Nephron progenitor cell (in vitro differentiated cells): ENCODE measurements at places on chromosomes 2 and 18.
A peak's percentile ranks its signal among the peaks of the same experiment; 100 is the strongest.

DNA sequence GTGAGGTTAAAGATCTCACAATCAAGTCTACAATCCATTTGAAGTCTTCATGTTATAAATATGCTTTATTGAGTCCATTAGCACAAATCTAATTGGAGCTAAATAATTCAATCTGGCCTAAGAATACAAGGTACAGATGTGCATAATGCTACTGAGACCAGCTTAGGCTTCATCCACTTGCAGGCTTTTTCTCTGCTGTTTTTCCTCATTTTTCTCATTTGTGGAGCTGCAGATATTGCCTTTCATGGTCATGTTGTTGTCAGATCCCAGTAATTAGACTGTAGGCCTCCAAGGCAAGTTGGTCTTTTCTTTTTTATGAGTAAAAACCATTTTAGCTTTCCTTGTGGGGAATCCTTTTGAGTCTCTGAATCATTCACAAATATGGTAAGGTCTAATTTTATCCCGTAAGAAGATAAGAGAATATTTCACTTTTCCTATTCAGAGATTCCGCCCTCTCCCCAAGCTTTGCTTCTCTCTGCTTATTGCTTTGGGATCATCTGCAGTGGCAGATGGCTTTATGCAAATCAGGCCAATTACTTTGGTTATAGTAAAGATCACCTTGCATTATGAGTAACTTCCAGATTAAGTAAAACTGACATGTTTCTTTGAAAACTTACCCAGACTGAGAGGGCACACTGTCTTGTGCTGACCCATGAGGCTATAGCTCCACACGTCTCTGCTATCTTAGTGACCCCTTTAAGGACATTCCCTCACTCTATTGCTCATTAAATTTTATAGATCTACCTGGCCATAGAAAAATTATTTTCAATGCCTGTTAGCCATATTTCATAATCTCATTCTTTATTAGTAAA, 80.9 kb downstream of the MGAT5 start:
- no peak for DNase-seq

DNA sequence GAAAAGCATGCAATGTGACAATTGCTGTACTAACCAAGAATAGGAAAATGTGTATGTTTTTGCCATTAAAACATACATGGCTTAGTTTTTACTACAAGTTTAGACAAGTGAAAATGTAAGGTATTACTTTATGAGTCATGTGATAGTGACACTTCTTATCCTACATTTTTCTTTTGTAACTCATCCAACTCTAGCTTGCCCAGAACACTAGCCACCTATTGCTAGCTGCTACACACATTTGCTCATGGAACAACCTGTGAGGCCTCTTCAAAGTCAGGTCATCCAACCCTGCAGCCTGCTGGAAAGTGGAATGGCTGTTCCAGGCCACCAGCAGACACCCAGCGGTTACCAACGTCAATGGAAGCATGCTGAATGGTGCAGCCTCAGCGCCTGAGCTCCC, 1043.9 kb downstream of the TMEM182 start:
- no peak for DNase-seq

- DNase-seq = no peak
Measured at GRCh38 chr18:31636387-31636786, 44.7 kb downstream of the TTR start.

- DNase-seq = no peak
Measured at GRCh38 chr18:74679006-74679678, 81.5 kb downstream of the ZNF407 start.

DNA sequence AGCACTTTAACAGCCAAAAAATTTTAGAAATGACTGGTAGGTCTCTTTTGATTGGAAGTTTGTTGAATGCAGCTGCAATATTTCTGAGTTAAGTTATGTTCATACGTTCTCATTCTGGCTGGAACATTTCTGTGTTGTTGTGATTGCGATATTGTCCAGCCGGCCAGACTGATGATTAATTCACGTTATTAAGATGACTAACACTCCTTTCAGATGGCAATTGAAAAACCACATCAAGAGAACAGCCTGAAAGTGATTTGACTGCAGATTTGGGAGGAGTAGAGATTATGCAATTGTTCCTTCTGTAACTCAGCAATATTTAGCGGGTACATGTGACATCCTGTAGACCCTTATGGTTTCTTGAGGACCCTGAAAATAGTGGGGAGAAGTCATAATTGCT, 133.7 kb downstream of the FBXO15 start:
- no peak for DNase-seq

GRCh38 chr2:203126996-203127395, 111.8 kb upstream of the CYP20A1 start:
- no peak for DNase-seq

DNA sequence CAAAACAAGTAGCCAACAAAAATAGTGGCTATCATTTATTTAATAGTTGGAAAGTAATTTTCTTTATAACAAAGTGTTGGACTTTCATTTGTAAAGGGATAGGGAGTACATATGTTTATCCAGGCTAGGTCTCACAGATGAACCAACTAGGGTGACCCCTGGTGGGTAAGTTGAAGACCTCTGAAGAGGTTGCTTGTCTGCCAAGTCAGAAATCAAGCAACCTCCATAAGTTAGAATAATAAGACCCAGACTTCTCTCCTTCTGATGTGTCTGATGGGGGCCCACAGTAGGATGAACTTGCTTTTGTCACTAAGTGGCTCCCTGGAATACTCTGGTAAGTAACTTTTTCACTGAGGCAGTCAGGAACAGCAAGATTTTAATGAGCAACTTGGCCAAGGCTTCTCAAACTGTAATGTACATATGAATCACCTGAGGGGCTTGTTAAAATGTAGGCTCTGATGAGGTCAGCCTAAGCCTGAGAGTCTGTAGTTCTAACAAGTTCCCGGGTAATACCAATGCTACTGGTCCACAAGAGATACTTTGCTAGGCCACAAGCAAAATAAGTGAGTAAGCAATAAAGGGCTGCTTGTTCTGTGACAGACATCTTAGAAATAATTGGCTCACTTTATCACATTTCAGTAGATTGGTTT, 319.6 kb downstream of the PIK3C3 start:
- DNase-seq = no peak

GRCh38 chr2:26704441-26704977, 12.0 kb downstream of the KCNK3 start:
- no peak for DNase-seq

DNA sequence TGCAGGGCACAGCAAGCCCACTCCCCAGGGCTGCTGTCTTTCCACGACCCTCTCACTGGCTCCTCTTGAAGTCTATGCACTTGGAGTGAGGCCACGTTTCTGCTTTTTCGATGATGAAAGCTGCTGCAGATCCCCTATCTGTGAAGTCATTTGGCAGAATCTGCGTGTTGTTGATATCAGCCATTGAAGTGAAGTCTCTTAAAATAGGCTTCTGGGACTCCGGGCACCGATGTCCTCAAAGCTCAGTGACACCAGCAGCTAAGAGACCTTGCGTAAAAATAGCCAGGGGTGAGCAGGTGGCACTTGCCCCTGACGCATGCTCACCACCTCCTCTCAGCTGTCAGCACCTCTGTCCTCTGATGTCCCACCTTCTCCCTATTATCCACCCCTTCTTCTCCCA, 89.4 kb upstream of the FHL2 start:
- DNase-seq = no peak

GRCh38 chr2:127415593-127416505, 2.4 kb upstream of the PROC start:
- peak; percentile 86 for DNase-seq

DNA sequence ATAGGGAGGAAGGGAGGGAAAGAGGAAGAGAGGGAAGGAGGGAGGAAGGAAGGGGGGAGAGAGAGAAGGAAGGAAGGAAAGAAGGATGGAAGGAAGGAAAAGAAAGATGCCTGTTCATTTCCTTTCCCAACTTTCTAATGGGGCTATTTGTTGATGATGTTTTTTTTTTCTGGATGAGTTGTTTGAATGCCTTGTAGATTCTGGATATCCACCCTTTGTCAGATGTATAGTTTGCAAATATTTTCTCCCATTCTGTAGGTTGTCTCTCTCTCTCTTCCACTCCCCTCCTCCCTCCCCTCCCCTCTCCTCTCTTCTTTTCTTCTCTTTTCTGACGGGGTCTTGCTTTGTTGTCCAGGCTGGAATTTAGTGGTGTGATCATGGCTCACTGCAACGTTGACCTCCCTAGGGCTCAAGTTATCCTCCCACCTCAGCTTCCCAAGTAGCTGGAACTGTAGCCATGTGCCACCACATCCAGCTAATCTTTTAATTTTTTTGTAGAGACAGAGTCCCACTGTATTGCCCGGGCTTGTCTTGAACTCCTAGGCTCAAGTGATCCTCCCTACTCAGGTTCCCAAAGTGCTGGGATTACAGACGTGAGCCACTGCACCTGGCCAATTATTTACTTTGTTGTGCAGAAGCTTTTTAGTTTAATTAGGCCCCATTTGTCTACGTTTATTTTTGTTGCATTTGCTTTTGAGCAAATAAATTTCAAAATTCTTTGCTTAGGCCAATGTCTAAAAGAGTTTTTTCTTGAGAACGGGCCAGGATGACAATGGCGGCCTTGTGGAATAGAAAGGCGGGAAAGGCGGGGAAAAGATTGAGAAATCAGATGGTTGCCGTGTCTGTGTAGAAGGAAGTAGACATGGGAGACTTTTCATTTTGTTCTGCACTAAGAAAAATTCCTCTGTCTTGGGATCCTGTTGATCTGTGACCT, 57.3 kb upstream of the FAM117B start:
- no peak for DNase-seq

DNA sequence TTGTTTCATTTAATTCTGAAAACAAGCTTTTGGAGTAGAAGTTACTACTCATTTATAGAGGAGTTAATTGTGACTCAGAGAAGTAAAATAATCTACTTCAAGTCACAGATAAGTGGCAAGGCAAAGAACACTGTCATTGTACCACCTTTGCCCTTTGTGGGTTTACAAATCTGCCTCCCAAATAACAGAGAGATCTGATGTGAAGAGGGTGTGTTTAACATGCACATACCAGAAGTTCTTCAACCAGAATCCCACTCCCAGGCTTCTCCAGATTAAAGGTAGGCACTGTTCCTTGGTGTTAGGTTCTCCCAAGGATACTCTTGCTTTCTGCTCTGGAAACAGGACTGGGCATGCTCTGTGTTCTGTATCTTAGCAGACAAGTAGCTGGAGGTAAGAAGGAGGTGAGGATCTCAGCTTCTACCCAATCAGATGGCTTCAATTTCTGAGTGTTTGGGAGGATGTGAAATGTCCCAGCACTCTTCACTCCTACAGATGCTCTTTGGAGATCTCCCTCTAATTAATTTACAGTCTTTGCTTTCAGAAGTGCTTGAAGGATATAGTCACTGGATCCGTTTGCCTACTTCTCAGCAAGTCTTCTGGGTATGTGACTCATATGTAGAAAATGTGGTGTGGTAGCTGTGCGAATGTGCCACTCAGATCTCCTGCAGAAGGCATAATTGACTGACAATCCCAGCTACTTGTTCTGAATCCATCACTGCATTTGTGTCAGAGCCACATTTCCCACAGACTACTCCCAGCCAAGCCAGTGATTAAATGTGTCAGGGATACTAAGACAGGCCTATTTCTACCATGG, 111.1 kb downstream of the KLHL14 start:
- DNase-seq = no peak

DNA sequence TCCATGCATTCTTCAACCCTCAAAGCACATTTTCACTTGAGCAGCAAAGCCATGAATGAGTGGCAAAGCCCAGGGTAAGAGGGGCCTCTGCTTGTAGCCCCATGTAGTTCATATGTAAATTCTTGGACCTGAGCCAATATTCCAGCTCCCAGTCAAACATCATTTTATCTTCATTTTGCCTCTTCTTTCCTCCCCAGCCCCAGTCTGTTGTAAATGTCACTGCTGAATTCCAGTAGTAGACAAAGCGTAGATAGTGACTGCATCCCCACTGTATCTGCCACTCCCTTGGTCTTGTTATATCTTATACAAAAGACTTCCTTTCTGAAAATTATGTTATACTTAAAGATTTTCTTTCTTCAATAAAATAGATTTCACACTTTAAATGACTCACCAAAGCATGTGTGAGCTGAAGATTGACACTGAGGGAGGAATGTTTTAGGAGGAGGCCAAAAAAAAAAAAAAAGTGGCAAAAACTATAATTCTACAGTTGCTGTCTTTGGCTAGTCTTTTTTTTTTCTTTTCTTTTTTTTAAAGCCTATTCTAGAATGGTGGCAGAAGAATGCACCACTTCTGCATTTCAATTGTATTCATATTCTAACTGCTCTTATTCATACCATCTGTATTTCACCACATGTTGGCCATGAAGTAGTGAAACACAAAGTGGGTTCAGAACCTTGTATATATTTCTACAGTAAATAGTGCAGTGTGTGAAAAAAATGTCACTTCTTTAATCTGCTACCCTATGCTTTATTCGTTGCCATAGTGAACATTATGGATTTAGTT, 306.1 kb downstream of the CPS1 start:
- no peak for DNase-seq

DNA sequence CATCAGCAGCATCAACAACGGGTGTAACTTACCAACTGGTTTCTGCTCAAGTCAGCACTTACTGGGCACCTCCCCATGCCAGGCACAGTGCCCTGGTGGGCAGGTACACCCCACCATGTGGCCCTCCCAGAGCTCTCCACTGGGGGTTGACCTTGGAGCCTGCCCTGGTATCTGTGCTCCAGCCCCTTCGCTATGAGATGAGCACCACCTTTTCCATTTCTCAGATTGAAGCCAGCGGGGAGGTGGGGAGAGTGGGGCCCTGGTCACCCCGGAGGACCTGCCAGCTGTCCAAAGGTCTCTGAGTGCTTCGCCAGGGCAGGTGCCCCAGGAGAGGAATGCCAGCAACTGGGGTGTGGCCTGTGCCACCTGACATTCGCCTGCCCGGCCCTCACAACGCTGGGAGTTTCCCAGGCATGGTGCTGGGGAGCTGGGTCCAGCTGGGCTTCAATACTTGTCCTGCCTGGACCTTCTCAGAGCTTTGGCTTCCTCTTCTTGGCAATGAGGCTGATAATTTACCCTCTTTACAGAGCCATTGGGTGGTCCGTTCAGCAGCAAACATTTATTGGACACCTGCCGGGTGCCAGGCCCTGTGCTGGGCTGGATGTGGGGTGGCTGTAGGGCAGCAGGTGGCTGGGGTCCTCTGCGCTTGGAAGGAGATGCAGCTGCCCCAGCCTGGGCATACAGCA, 5.9 kb upstream of the ZAP70 start:
- no peak for DNase-seq
